Stimulated activated CD4-positive, alpha-beta T cell treated with anti-CD3 and anti-CD28 coated beads, Interleukin-15, amount 100 ng/mL, for 1 hour (primary cell): ENCODE measurements at places on chromosomes 6 and 20.

DNA sequence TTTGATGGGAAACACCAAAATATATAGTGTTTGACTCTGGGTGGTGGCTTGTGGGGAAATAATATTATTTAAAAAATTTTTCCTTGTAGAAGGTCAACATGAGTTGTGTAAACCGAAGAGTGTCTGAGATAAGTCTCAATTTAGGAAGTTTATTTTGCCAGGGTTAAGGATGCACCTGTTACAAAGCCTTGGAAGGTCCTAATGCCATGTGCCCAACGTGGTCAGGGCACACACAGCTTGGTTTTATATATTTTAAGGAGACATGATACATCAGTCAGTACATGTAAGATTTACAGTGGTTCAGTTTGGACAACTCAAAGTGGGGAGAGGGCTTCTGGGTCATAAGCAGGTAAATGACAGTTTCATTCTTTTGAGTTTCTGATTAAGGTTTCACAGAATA, 162.1 kb downstream of the ZFAND3 start:
- no peak for DNase-seq

GRCh38 chr20:31770243-31770642, 31.2 kb downstream of the TPX2 start:
- no peak for DNase-seq

DNA sequence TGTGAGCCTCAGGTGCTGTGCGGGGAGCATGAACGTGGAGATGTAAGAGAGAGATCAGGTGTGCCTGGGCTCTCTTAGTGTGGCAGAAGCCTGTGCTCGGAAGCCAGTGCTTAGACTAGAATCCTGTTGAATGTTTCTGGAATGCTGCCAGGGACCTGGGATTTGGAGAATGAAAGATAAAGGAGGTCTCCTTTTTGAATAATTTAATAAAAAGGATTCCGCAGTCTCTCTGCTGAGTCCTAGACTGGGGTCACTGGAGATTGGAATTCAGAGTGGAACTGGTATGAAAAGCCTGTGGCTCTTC, 18.8 kb upstream of the EFCAB8 start:
- DNase-seq, result no peak

DNA sequence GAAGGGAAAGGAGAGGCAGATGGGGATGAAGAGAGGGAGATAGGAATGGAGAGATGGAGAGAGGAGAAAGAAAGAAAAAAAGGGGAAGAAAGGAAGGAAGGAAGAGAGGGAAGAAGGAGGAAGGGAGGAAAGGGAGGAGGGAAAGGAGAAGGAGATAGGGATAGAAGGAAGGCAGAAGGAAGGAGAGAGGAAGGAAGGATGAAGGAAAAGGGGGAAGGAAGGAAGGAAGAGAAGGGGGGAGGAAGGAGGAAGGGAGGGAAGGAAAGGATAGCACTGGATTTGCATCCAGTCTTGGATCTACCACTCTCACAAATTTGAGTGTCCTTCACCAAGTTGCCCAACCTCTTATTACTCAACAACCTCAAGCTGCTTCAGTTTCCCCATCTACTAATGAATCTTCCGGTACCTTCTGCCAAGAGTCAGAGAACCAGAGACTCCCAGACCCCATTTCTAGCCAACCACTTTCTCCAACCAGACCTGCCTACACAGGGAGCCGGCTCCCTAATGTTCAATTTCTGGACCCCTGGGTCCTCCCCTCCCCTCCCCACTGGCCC, 79.7 kb upstream of the FOXP4 start:
- DNase-seq, result no peak

DNA sequence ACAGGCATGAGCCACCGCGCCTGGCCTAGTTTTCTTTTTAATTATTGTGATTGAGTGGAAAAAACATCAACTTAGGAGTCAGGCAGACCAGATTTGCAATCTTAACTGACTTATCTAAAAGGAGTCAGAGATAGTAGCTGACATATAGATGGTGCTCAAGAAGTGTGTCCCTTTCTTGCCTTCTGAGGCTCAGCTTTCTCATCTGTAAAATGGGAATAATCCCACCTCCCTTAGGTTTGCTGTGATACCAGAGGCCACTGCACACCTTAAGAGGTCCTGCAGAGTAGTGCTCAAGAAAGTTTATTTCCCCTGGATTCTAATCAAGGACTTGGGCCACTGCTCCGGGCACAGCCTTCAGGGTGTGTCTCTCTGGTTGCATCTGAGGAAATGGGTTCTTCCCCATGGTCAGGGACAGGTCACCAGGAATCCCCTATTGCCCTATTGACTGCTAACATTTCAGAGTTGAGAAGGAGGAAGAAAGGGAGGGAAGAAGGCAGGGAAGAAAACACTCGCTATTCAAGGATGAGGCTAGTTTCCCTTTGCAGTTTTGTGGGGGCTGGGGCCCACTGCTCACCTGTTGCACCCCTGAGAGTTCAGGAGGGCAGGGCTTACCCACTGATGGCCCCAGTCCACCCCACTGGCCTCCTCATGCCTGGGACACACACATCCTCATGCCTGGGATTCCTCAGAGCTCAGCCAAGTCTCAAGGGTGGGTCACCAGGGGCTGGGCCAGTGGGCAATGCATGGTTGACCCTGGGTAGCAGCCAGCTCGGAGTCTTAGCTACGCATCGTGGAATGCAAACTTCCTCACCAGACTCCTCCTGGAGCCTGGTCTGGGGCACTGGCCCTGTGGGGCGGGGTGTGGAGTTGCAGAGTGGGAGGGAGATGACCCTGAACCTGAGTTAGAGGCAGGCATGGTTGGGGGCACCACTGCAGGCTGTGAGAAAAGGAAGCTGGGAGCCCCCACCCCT, 21.2 kb downstream of the C6orf132 start:
- DNase-seq, result no peak

DNA sequence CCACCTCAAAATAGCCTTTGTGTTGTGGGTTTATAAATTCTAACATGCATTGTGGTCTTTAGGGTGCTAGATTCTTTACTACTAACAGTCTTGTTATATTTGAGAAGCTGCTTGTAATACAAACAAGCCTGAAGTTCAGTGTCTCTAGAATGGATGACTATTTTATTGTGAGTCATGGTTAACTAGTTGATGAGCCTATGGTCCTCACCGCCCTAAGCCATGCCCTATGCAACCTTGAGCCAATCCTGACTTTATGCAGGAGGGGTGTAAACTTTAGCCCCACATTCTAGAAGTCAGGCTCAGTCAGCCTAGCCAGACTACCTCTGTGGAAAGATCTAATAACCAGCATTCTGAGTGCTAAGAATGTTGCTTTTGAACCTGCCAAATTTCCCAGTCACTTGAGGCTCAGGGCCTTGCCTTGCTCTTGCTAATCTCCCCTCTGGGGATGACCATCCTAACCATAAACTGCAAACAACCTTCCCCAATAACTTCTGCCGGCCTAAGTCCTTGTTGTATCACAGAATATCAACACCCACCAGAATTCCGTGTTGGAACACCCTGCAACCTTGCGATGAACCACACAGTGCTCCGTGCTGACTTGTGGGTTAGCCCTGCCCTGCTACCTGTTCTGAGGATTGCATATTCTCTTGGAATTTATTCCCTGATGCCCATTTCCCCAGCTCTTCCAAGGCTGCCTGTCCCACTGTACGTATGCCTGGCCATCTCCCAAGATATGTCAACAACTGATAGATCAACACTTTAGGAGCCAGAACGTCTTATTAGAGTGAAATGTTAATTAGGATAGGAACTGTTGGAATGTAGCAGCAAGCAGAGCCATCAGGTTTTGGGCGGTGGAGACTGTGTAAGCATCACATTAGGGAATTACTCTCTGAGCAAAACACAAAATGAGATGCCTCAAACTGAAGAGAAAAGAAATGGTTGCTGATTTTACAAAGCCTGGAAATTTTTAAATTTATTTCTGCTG, 71.7 kb upstream of the CEP85L start:
- DNase-seq, result no peak

GRCh38 chr20:64056639-64056888, 6.4 kb upstream of the TCEA2 start:
- DNase-seq, result no peak

- DNase-seq, result no peak
Observed at GRCh38 chr6:78868116-78868515, 765 bp downstream of the IRAK1BP1 start.
